Smooth muscle cell of the umbilical artery (primary cell): ENCODE measurements at places on chromosomes 7 and 10. TPM values are rescaled to one million over a fixed set of nuclear protein-coding genes. Genes with fewer than 3 reads are reported as not detected.

HABP2 gene
- not detected in 2 replicates for total RNA-seq

NODAL gene
- not detected in 2 replicates for total RNA-seq

TRIM4 gene
- total RNA-seq = 28.3 and 29.7 TPM in 2 replicates

CFTR gene
- not detected in 2 replicates for total RNA-seq

ADAM12 gene
- total RNA-seq = 360 and 389 TPM in 2 replicates

INMT gene
- total RNA-seq = 0.30 TPM in 1 of 2 replicates, not detected in the other

HYAL4 gene
- not detected in 2 replicates for total RNA-seq

MACC1 gene
- total RNA-seq = under 0.01 and 0.05 TPM in 2 replicates

GJD4 gene
- total RNA-seq = not detected in 2 replicates

SEMA4G gene
- 1.2 and 1.4 TPM in 2 replicates for total RNA-seq

CHRM2 gene
- total RNA-seq = 0.14 and 6.2 TPM in 2 replicates

UPK3B gene
- total RNA-seq = under 0.01 TPM in 1 of 2 replicates, not detected in the other

SLC13A4 gene
- total RNA-seq = 0.05 TPM in 1 of 2 replicates, not detected in the other

ZNF503 gene
- 6.7 and 7.7 TPM in 2 replicates for total RNA-seq

CCDC6 gene
- total RNA-seq = 29.4 and 48.5 TPM in 2 replicates

ACHE gene
- total RNA-seq = 0.30 and 0.74 TPM in 2 replicates

TAS2R4 gene
- 1.2 and 1.4 TPM in 2 replicates for total RNA-seq

PRSS37 gene
- not detected in 2 replicates for total RNA-seq

NAT16 gene
- not detected in 2 replicates for total RNA-seq

CCDC3 gene
- 0.05 TPM in 1 of 2 replicates, not detected in the other for total RNA-seq

AOAH gene
- not detected in 2 replicates for total RNA-seq

PCGF5 gene
- 17.5 and 20.4 TPM in 2 replicates for total RNA-seq

SLC16A12 gene
- 0.14 TPM in 1 of 2 replicates, not detected in the other for total RNA-seq

GHRHR gene
- not detected in 2 replicates for total RNA-seq

MKLN1 gene
- 41.3 and 57.6 TPM in 2 replicates for total RNA-seq

YAE1 gene
- 30.3 and 32.1 TPM in 2 replicates for total RNA-seq

AFAP1L2 gene
- total RNA-seq = 0.05 and 0.30 TPM in 2 replicates

ZDHHC6 gene
- 24.5 and 24.9 TPM in 2 replicates for total RNA-seq

ABCB4 gene
- total RNA-seq = 0.14 and 0.30 TPM in 2 replicates

CYP2C9 gene
- not detected in 2 replicates for total RNA-seq

CD36 gene
- 1.2 TPM in 2 replicates for total RNA-seq

PTPRZ1 gene
- 0.65 TPM in 1 of 2 replicates, not detected in the other for total RNA-seq

CAMK2B gene
- not detected in 2 replicates for total RNA-seq

HMX3 gene
- total RNA-seq = not detected in 2 replicates

FGFR2 gene
- total RNA-seq = 1.8 and 9.2 TPM in 2 replicates
